ENCODE measurements at places on chromosomes 1 and 21.

GRCh38 chr1:219099307-219099706, 74.4 kb upstream of the LYPLAL1 start:
- no peak for DNase-seq

DNA sequence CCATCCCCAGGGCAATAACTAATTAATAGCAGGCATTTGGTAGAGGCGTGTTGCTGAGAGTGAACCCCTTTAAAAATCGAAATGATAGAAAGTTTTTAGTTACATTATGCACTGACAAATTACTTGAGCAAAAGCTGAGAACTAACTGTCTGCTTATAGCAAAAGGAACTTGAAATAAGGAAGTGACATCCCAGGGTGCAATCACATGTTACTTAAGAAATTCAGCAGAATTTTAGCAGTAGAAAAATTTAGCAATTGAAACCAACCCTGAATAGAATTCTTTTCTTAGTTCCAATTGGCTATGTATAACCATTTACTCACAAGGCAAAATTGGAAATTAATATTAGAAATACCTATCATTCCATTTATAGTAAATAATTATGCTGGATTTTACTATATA, 139.5 kb upstream of the SAMSN1 start:
- no peak for DNase-seq

- no peak for DNase-seq
Measured at GRCh38 chr1:84165601-84166000, 21.5 kb downstream of the PRKACB start.

DNA sequence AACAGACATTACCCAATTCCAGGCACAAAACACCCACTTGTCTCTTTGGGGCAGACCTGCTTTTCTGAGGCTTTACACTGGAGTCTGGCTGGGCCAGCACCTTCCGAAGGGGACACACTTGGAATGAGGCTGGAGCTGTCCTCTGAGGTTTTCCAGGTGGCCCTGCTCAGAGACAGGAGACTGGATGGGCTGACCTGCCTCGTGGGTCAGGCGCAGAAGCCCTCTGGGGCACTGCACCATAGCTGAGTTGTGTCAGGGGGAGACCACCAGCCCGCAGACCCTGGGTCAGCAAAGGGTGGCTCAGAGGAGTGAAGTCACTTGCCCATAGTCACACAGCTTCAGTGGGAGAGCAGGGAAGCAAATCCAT, 1.8 kb downstream of the SH2D5 start:
- DNase-seq, result no peak

DNA sequence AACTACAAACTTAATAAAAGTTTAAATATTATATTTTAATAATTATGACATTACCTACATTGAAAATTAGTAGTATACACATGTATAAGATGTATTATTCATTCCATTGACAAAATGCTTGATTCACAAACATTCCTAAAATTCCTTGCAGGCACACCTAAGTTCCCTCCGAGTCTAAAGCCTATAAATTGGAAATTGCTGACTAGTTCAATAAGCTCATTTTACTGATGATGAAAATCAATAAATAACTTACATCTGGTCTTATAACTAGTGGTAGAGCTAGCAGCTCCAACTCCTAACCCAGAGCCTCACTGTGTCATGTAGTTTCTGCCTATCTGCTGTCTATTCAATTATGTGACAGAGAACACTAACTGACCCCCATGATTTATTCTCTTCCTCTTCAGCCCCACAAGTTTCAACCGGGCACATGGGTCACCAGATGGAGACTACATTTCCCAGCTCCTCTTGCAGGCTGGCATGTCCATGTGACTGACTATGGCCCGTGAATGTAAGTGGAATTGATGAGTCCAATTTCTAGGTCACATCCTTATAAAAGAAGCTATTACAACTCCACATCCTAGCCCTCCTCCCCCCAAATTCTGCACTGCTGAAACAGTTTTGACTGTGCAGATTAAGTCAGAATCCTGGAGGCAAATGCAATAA, 29.6 kb upstream of the LRRC8D start:
- DNase-seq, result no peak

GRCh38 chr21:17775431-17776126, 43.6 kb downstream of the C21orf91 start:
- DNase-seq, result peak; percentile 73

DNA sequence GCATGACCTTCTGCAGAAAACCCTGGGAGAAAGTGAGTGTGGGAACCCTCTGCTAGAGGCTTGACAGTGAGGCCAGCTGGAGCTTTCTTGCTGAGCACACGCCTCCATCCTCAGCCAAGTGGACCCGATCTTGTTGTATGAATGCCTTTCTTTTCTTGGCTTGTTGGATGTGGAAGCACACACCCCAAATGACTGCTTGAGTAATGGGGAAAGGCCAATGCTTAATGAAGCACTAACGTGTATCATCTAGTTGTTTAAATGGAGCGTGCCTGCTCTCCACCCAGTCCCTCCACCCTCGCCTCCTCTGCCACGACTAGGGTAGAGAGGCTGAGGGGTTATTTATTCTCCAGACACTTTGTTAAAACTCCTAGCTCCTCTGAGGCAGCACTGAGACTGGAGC, 54.3 kb upstream of the IKBKE start:
- no peak for DNase-seq

Measured in activated CD8-positive, alpha-beta T cell treated with anti-CD3 and anti-CD28 coated beads, Interleukin-2, amount 10 ng/mL, durations not matched to agents 7 days and 5 days (primary cell).